ENCODE measurements at places on chromosomes 12 and 14. TPM values are rescaled to one million over a fixed set of nuclear protein-coding genes. Genes with fewer than 3 reads are reported as not detected.
A peak's percentile ranks its signal among the peaks of the same experiment; 100 is the strongest.

LHX5 gene
- not detected for total RNA-seq

GLT8D2 gene
- 10.4 TPM for total RNA-seq

SLC25A47 gene
- not detected for total RNA-seq

CCDC184 gene
- 0.66 TPM for total RNA-seq

BORCS5 gene
- total RNA-seq, result 16.5 TPM

BATF gene
- total RNA-seq, result 5.4 TPM

RPL10L gene
- total RNA-seq, result not detected

DNA sequence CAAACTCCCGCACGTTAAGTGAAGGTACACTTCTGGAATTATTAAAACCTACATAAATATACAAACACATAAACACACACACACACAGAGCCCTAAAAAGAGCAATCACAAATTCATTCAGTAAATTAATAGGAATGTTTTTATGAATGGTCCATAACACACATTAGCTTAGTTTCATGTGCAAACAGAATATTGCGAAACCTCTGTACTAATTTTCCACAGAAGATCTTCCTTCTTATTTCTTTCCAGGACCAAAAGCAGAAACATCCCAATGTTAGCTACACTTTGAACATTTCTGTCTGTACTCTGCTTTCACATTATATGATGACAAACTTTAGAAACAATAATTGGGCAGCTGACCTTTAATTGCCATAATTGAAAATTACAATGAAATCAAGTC lies 101.6 kb downstream of the SOX5 start:
- no peak for DNase-seq

DNA sequence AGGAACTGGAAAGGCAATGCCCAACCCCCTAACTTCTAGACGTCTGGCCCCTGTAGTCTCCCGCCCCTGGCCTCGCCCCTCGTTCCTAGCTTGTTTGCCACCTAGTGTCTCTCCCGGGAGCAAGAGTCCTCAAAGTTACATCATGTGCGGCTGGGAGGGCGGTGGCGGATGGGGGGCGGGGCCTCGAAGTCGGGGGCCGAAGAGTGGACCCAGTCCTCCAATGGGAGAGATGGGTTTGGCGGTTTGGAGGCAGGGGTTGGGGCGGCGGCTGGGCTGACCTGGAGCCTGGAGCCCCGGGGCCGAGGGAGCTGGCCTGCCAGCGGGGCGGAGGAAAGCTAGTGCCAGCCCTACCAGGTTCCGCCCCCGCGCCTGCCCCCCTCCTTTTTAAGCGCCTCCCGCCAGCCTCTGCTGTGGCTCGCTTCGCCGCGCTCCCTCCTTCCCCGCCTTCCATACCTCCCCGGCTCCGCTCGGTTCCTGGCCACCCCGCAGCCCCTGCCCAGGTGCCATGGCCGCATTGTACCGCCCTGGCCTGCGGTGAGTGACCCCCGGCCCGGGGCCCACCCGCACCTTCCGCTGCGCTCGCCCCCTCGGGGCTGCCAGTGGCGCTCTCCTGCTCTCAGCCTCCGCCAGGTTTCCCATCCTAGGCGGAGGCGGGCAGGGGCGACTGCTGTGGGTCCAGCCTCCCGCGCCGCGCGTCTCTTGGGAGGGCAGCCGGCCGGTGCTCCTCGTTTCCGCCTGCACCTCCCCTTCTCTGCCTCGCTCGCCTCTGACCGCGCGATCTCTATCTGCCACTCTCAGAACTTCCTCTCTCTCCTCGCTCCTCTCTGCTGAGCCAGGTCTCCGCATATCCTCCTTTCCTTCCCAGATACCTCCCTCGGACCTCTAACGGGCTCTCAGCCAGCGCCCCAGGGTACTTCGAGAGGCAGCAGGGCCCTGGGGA lies at the start of gene PCK2:
TSS of gene PCK2 (plus strand) at position 411 of the 940 bp plus-strand sequence. CDS start at position 506, 95 bp downstream.
- peak; percentile 98 for DNase-seq

DNA sequence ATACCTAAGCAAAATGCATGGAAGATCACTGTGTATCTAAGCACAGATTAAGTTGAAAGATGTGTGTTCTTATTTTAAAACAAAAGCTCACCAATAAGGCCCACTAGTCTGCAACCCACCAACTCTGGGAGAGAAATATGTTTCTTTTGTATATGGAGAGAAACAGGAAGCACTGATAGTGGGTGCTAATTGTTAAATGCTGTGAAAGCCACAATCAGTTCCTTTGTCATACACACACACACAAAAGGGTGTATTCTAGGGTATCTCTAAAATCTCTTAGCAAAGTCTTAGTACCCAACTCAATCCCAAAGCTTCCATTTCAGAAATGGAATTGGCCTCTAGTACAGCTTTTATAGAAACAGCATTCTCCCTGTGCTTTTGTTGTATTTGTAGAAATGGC lies 272.7 kb upstream of the FLRT2 start:
- DNase-seq, result no peak

DNA sequence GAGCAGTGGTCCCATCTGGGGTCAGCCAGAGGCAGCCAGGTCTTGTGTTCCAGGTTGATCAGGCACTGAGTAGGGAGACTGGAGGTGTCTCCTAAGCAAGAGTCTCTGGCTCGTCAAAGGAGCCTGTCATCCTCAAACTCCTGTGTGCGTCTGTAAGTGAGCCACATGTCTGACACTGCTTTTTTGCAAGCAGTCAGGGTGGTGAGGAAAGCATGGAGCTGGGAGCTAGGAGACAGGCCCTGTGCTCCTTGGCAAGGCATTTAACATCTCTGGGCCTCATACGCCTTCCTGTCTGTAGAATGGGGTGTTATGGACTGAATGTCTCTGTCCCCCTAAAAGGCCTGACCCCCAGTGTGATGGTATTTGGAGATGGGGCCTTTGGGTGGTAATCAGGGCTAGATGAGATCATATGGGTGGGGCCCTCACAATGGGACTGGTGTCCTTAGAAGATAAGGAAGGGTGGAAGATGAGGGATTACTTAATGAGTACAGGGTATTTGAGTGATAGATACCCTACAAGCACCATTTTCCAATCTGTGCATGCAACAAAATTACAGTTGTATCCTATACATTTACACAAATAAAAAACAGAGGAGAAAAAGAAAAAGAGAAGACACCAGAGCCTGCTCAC lies 53.0 kb downstream of the ARL6IP4 start:
- no peak for DNase-seq

GRCh38 chr14:20427231-20428009 lies 8.5 kb downstream of the KLHL33 start:
- no peak for DNase-seq

DNA sequence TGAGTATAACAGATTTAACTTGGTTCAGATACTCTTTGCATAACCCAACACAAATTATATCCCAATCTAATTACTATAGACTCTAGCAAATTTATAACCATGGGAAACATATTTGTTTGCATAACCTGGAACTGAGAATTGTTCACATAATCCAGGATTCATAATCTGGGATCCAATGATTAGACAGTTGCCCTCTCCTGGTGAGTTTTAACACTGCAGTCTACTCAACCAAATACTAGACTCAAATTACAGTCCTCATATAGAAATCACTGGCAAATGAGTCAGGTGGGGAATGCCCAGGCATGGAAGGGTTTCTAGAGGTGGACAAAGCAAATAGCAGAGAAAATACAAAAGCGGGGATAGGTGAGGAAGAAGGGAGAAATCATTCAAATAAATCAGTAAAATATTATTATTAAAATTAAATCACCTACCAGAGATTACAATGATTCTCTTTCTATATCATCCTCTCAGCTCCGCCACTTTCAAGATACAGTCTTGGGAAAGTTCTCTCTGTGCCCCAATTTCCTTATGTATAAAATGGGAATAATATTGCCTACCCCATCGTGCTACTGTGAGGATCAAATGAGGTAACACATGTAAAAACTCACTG lies 9.4 kb downstream of the GCH1 start:
- no peak for DNase-seq

GRCh38 chr12:111664961-111665865 lies 20.5 kb downstream of the BRAP start:
- DNase-seq, result no peak

GRCh38 chr12:56596815-56597214 lies 33.3 kb downstream of the BAZ2A start:
- no peak for DNase-seq

DNA sequence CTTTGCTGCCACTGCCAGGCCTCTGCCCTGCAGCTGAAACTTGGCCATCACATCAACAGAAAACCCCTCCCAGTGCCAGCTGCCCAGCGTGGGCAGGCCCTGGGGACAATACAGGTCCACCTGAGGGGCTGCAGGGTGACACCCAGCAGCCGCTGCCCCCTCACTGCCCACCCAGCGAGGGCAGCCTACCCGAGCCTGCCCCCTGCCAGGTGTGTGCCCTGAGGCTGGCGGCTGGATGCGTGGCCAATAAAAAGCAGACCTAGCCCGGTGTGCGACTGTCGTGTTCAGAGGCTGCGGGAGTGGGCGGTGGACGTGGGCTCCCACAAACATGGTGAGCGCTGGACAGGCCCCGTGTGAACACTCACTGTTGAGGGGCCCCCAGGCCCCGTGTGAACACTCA lies 4.7 kb upstream of the ADSS1 start:
- DNase-seq, result no peak

- no peak for DNase-seq
Observed at GRCh38 chr12:52184813-52185212, 7.0 kb downstream of the KRT80 start.

DNA sequence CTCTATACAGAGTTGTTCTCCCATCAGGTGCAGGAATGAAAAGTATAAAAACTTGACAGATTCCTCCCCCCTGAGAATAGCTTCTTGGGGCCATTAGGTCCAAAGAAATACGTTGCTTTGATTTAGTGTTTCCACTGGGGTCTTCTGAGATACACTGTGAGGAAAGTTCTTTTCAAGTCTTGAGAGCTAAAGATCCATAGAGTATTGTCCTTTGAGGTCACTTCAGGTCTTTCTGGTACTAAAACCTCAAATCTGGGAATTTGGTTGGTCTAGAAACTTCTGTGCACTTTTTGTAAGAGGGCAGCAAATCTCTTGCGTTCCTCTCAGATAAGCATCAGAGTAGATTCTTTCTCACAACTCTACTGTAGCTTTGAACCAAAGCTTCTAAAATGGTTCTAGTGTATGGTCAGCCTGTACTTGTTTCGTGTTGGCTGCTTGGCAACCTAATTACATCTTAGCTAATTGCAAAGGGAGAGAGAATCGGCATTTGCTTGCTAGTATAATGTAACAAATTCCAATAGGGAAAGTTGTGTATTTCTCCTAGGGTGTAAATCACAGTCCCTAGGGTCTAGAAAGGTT lies 10.0 kb downstream of the SRSF5 start:
- no peak for DNase-seq

- DNase-seq, result no peak
Observed at GRCh38 chr12:129844662-129845220, 59.1 kb downstream of the TMEM132D start.

DNA sequence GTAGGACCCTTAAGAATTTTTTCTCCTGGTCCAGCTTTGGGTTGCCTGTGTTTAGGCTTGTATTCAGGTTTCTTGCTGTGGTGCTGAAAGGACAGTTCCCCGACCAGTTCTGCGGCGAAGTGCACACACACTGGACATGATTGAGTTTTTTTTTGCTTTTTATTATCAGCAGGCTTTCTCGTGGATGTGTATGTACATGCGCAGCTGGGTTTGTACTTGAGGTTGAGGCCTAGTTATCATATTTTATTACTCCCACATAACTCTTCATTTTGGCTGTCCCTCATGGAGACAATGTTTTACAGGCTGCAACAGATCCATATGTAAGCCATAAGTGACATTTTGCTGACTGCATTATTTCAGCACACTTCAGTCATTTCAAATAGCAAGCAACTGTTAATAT lies 2.5 kb downstream of the SCN8A start:
- DNase-seq, result no peak

GRCh38 chr14:92105073-92105892 lies 1.1 kb downstream of the ATXN3 start:
- no peak for DNase-seq

DNA sequence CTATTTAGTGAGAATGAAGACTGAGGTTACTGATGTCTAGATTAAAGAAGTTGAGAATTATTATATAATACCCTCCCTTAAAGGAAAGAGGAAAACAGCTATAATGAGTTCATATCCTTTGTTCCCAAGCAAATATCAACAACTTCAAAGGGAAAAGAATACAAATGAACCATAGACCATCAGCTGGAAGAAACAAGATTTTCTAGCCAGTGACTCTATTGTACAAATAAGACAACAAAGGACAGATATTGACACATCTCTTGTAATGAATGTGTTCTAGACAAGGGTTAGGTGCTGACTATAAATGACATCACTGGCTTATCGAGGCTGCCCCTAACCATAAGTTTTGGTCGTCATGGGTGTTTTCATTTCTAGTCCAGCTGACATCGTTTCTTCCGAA lies 48.2 kb downstream of the SLC38A4 start:
- no peak for DNase-seq

- no peak for DNase-seq
Observed at GRCh38 chr12:49129332-49130150, 1.7 kb downstream of the TUBA1B start.

DNA sequence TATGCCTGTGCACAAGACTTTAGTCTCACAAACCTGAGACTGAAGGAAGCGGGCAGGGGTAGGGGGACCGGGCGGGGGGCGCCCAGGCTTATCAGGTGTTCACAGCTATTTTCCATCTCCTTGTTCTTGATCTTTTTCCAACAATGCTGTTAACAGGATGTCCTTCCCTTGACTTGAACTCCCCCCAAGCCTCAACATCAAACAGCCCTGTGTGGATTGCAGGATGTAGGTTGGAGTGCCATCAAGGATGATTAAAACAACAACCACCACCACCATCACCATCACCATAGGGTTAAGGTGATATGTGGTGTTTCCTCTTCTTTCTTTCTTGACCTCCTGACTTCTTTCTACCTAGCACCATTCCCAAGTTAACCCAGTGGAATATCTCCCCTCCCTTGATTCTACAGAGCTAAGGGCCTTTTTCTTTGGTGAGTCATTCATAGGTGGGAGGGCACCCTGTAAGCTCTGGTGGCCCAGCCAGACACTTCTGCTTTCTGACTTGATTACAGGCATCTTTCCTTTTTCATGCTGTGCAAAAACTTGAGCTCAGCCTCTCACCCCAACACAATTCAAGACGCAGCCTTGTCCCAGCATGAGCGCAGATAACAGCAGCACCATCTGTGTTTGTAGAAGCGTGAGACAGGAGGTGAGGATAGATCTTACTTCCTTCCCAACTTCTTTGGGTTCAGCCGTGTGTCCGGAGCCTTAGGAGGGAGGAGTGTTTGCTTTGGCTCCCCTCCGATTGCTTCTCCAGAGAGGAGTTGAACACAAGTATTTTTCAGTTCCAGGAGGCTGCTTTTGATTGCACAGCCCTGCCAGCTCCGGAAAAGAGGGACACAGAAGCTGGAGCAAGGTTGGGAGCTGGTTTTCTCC lies 26.8 kb downstream of the FLVCR2 start:
- no peak for DNase-seq

Measured in esophagus muscularis mucosa (tissue), 4 donors.